ENCODE measurements at places on chromosomes 2 and 18.

DNA sequence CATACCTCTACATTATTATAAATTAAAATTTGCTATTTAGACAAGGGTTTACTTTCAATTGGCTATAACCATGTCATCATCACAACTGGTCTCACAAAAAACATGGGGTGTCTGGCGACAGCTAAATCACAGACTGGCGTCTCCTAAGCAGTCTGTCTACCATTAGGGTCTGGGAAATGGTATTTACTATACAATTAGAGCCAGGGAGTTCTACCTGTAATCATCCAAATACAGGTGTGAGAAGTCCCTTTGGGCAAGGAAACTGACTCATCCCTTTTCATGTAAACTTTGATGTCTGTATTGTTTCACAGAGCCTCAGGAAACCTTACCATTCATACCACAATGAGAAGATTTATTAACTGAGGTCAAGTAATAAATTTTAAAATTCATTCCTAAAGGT is 126.7 kb downstream of the OLA1 start:
- no peak for DNase-seq

DNA sequence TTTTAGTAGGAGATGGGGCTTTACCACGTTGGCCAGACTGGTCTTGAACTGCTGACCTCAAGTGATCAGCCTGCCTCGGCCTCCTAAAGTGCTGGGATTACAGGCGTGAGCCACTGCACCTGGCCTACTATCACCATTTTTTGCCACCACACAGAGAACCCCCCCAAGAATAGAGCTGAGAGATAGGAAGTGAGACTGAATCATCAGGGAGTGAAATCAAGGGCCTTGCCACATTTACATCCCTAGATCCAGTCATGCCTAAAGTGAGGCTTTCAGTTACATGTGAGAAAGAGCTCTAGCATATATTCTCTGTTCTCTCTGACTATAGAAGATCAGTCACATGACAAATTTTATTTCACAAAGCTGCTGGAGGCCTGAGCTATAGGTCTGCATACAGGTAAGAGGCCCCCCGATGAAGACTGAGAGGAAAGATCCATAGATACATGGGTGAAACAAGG is 28.0 kb upstream of the KCMF1 start:
- no peak for DNase-seq

DNA sequence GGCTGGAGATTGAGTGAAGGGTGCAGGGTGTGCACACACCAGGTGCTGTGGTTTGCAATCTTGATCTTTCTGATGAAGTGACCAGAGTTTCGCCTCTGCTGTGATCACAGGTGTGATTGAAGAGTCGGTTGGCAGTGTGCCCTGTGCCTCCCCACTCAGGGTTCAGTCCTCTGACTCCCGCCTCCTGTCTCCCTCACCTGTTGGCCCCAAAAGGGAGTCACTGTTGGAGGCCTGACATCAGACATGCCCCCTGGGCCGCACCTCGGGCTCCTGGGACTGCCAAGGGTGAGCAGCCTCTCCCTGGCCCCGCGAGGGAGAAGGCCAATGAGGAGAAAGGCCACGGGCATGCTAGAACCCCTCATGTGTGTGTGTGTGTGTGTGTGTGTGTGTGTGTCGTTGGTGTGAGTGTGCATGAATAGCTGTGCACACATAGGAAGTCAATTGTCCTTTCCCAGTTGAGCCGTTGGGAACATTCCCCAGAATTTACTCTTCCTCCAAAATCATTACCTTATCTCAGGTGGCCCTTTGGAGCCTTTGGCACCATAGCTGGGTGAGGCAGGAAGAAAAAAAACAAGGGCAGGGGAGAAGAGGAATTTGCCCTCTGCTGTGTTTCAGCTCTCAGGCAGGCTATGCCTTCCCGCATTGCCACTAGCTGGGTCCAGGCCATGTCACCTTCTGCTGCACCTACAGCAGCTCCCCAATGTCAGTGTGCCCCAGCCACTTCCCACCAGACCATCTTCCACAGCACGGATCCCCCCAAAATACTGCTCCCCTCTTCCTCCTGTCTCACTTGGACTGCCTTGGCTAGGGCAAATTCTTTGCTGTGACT is 78.1 kb upstream of the LAPTM4A start:
- DNase-seq = no peak

DNA sequence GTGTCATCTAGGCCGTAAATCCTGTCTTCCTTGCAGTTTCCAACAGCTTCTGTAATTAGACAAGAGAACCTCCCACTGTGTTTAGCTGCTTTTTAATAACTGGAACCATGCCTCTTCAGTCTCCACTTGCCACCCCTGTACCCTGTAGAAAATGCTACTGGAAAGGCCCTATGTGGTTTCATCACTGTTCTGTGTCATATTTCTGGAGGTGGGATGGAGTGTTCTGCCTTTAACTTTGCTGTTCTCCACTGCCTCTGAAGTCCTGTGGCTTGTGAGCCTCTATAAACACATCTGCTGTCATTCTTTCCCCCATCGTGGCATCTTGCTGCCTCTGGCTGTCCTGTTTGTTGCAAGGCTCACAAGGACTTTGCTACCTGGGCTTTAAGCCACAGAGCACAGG is 17.9 kb downstream of the MGAT5 start:
- no peak for DNase-seq

- DNase-seq = no peak
Observed at GRCh38 chr18:69220529-69220928, 180.2 kb upstream of the DOK6 start.

GRCh38 chr2:144625226-144625625 is 105.3 kb upstream of the ZEB2 start:
- no peak for DNase-seq

- DNase-seq = no peak
Observed at GRCh38 chr18:68448736-68449135, 266.2 kb downstream of the TMX3 start.

- DNase-seq = no peak
Observed at GRCh38 chr2:34012715-34013302, 413.7 kb upstream of the FAM98A start.

DNA sequence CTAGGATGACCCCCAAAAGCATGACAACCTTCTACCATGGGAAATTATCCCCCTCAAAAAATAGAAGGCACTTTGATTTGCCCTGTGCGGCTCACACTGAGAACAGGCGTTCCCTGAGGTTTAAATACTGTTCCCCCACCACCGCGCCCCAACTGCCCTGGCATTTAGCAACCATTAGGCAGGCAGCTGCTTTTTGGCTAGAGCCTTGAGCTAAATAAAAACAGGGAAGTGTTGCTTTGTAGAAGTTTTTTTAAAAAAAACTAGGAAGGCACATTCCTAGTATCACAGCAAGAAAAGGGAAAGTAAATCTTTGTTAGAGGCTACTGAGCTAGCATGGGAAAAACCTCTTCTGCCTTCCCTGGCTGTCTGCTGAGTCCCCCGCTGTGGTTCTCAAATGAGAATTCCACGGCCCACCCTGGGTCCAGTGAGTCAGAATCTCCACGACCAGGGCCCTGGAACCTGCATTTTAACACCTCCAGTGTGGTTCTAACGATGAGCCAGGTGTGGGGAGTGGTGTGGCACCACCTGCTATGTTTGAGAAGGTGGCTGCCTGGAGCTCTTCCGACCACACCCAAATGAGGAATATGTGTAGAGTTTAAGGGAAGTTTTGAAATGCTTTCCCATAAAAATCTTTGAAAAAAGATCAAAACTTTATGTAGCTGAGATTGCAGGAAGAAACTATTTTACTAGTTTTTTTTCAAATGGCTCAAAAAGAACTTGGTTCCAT is 66.4 kb downstream of the VIT start:
- no peak for DNase-seq

DNA sequence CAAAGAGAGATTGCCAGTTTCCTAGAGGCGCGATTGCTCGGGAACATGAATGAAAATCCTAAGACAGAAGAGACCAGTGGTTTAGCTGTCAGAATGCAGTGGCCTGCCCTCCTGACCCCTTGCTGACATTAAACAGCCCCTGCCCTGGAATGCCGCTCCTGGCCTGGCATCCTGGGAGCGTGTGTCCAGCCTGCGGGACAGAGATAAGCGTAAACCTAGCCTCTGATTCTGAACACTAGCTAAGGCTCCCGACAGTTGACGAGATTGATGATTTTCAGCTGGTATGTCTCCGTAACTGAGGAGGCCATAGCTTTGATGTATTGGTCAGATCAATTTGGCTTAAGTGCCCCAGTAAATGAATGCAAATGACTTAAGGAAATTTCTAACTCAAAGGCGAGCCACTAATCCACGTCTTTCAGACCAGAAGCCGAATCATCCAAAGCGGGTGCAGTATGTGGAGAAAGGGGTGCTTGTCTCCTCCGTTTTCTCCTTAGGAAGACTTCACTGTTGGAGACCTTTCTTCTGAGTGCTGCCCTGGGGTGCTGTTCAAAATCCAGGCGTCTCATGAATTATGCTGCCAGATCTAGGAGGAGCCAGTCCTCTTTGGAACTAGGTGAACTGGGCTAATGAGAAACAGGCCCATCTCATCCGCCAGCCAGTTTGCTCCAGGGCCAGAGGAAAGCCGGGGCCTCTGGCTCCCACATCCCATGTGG is 142.5 kb upstream of the L3MBTL4 start:
- no peak for DNase-seq

DNA sequence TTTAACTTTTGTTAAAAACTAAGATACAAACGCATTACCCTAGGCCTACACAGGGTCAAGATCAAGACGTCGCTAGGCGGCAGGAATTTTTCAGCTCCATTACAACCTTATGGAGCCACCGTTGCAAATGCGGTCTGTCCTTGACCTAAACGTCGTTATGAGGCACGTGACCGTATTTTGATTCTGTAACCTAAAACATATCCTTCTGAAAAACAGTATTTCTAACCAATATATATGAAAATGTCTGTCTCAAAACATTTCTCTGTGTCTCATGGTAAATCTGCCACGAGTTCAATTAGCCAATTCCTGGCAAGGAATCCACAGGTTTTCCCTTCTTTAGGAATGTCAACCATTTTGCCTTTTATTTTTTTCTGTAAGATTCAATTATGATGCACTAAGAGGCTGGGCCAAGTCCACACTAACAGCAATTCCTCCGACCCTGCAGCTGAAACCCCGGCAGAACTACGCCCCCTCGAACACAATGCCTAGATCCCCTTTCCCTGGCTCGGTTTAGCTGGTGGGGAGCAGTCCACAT is 1.7 kb downstream of the RTN4 start:
- DNase-seq = no peak

DNA sequence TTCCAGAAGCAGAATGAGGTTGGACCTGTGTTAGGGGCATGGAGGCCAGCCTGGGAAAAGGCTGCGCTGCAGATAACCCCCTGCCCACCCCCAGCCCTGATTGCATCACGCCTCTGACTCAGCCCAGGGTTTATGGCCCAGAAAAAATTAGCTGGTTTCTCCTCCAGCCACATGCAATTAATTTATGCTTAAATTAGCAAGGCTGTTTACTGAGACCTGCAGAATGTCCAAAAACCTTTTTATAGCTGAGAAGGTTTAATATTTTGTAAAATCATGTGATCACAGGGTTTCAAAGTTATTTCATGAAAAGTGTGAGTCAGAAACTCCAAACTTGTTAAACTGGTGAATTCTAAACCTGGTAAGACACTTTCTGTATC is 123.1 kb upstream of the HDAC4 start:
- no peak for DNase-seq

DNA sequence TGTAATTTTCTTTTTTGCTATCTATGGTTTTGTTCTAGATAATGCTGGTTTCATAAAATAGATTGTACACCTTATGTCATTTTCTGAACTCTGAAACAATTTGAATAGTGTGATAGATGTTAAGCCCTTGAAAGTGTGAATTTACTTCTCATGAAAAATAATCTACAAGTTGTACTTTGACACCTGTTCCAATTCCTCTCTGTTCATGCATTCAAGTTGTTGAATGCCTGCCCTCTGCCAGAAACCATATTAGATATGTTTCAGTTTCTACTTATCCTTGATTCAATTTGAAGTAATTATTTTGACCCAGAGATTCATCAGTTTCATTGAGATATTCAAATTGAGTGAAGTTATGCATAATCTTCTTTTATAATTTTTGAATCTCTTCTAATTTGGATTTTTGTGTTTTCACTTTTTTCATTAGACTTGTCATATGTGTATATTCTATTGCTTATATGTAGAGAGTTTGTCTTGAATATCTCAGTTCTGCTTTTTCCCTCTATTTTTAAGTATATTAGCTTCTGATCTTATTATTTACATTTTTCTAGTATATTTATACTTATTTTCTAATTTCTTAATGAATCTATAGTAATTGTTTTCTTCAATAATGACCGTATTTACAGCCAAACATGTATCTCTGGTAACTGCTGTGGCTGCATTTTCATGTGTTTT is 143.3 kb upstream of the TACR1 start:
- DNase-seq = no peak

GRCh38 chr2:237262838-237263771 is 150.9 kb downstream of the COL6A3 start:
- no peak for DNase-seq

DNA sequence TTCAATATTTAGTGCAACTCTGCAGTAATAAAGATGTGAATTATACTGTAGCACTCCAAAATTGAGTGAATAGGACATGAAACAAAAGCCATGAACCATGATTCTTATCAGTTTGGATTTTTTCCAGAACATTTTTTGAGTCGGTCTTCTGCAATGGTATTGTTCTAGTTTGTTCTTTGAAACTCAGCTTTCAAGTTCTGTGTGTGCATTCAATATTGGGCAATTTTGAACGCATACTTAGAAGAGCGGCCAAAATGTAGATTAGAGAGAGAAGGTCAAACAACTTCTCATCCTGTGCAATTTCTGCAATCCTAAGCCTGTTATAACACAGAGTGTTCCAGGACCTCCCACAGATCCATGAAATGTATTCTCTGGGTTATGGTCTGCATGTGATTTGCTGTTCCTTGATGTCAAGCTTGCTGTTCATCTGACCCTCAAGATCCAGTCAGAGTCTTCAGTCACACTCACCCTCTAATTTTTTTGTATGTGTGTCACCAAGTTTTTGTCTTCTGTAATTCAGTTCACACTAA is 48.3 kb downstream of the TSPYL6 start:
- DNase-seq = no peak

DNA sequence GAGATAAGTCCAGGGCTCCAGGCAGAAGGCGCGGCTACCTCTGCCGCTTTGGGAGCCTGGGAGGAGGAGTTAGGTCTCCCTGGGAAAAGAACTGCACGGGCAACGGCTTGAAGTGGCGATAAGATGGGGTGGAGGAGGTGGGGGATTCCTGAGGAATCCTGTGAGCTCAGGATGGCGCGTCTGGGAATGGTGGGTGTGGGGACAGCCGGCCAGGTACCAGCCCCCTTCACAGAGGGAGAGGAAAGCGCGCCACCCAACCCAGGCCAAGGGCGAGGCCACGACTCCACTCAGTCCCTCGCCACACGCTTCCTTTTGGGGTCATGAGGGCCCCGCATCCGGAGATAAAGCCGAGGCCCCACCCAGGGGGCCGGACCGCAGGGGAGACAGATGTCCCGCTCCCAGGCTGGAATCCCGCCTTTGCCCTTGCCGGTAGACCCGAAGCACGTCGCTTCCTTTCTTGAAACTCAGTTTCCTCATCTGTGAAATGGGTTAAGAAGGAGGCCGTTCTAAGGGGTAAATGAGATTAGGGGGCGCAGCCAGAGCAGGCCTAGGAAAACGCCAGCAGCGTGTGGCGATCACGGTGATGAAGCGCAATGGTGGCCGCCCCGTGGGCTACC is 1.7 kb upstream of the CTDSP1 start:
- no peak for DNase-seq

- no peak for DNase-seq
Observed at GRCh38 chr2:85531589-85531988, 7.4 kb upstream of the MAT2A start.

- DNase-seq = no peak
Observed at GRCh38 chr2:128236491-128237035, 82.1 kb downstream of the HS6ST1 start.

Data from cortex of kidney (tissue), 1 donor.